Stimulated activated CD4-positive, alpha-beta T cell treated with anti-CD3 and anti-CD28 coated beads, Interleukin-15, amount 100 ng/mL, for 1 hour (primary cell): ENCODE measurements at places on chromosomes 12 and 14.
A peak's percentile ranks its signal among the peaks of the same experiment; 100 is the strongest.

- no peak for DNase-seq
Measured at GRCh38 chr14:95953111-95953724, 76.6 kb downstream of the TUNAR start.

- DNase-seq: no peak
Measured at GRCh38 chr14:48536318-48536717, 860.9 kb upstream of the MDGA2 start.

GRCh38 chr14:25516838-25517237 is 466.9 kb upstream of the STXBP6 start:
- no peak for DNase-seq

GRCh38 chr12:125125271-125125670 is 60.0 kb downstream of the AACS start:
- DNase-seq: no peak

- no peak for DNase-seq
Measured at GRCh38 chr12:91931111-91931510, 214.5 kb downstream of the BTG1 start.

- no peak for DNase-seq
Measured at GRCh38 chr12:75087654-75088053, 122.0 kb downstream of the KCNC2 start.

DNA sequence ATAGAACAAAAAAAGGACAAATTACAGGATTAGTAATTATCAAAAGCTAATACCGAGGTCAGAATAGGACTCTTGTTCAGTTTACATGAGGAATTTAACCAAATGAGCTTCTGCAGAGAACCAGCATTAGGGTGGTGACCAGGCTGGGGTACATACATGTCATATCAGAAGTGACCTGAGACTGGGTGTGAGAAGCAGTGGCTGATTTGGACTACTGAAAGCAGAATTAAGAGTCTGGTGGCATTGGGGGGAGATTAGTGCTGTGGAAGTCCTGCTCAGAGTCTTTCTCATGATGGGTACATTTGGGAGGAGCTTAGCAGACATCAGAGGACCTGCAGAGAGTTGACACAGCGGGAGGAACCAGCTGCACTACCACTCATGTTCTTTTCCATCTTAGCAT is 21.7 kb downstream of the TRAF3 start:
- no peak for DNase-seq

- no peak for DNase-seq
Measured at GRCh38 chr12:47004634-47005033, 74.8 kb upstream of the PCED1B start.

- DNase-seq: no peak
Measured at GRCh38 chr12:58731096-58731495, 189.2 kb downstream of the LRIG3 start.

DNA sequence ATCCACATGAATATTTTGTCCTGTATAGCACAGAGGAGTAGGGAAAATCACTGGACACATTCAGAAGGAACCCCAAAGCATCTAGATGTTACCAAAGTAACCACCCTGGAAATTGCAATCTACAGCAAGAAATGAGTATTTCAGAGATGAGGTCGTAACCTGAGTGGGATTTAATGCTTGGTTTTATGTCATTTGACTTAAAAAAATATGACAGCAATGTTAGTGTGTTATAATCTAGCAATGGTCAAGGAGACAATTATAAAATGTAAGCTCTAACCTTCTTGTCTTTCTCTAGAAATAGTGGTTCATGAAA is 256.6 kb downstream of the NAV3 start:
- DNase-seq: no peak

- no peak for DNase-seq
Measured at GRCh38 chr12:69066492-69067373, 133.8 kb upstream of the CPM start.

DNA sequence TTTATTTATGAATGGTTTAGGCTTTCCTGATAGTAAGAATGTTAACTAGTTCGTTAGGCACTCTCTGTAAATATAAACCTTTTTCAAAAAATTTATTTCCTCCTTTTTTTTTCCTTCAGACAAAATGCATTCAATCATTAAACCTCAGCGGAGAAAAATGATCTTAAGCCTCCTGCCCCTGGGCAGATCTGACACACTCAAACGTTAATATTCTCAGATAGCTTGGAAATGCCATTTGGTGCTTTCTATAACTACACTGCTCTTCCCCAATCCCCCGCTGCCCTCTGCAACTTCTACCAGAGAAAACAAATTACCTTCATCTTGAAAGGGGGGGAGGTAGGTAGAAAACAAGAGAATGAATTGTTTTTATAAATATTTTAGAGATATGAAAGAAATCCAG is 521.2 kb downstream of the MED13L start:
- no peak for DNase-seq

DNA sequence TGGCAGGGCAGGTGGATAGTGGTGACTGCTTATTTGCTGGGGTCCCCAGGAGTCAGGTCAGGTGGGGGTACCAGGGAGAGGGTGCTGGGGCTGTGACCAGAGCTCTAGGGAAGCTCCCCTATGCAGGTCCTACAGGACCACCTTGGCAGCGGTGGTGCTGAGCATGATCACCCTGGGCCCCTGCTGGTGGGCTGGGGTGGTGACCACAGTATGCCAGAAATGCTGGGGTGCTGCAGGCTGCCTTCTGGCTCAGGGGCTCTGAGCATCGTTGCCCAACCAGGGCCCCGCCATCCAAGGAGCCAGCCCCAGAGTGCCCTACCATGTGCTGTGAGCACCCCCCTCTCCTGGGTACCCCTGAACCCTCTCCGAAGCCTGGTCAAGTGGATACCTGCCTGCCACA is 17.5 kb upstream of the NUDT14 start:
- no peak for DNase-seq

DNA sequence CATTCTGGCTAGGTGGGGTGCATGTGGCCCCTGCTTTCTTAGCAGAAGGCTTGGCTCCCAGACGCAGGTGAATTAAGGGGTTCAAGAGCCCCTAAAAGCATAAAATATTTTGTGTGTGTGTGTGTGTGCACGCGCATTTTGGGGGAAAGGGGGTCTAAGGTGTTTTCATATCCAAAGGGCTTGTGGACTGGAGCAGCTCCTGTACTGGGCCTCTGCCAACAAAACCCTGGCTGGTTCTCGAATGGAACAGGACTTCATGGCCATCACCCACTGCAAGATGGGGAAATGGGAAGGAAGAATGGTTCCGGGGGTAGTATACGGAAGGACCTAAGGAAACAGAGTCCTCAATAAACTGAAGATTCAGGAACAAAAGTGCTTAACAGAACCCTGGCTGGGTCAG is 3.9 kb upstream of the ATN1 start:
- DNase-seq: no peak

GRCh38 chr14:54126947-54127346 is 170.3 kb upstream of the BMP4 start:
- no peak for DNase-seq

DNA sequence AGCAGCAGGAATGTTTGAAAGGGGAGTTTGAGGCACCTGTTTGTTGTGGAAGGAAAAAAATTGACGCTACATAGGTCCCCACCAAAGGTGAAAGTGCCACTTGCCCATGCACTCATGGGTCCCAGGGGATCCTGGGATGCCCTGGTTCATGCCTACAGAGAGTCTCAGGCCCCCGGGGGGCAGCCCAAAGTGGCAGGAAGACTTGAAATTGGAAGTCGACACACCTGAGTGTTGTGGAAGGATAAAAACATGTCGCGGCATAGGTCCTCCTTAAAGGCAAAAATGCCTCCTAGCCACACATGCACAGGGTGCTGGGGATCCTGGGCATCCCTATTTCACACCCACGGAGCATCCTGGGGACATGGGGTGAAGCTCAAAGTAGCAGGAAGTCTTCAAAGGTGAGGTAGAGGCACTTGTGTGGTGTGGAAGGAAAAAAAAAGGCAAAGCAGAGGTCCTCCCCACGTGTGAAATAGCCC is 576.1 kb downstream of the ALG10 start:
- no peak for DNase-seq

GRCh38 chr14:104116288-104116755 is 22.1 kb upstream of the KIF26A start:
- DNase-seq: no peak

DNA sequence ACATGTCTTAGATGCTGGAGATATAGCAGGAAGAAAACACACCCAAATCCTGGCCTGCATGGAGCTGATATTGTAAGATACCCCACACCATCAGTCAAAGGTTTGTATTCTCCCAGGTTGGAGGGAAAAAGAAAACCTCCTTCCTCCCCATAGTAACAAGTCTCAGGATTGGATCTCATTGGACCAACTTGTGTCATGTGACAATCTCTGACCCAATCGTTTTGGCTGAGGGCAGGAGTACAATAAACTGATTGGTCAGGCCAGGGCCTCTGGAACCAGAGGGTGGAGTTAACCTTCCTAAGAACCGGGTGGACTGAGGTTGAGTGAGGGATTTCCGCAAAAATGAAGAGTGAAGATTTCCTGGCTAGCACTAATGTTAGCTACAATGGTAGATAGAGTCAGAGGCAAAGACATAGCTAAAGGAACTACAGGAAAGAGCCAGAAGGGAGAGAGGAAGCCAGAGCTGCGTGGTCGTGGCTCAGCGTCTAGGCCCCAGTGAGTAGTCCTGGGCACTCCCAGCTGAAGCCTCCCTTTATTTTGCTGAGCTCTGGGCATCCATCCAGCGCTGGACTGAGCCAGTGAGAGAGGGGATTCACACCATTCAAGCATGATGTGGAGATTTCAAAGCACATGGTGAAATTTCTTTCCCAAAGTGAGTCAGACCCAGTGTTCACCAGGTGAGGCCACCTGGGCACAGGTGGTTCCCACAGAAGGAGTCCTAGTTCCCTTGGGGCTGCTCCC is 219.9 kb downstream of the AACS start:
- DNase-seq: no peak

DNA sequence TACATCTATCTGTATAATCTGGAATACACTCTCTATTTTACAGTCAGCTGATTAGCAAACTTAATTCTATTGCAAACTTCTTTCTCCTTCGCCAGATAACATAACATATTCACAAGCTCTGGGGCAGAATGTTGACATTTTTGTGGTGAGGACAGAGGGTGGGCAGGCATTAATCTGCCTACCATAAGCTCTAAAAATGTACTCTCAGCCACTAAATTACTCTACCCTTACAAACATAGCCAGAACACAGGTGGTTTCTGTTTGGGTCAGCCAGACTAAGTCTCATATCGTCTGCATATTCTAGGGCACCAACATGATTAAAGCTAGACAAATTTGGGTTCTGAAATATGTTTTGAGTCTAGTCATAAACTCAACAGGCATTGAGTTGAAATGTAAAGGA is 90.1 kb downstream of the SLC6A15 start:
- no peak for DNase-seq

GRCh38 chr14:91904483-91904882 is 37.1 kb upstream of the TC2N start:
- DNase-seq: no peak

DNA sequence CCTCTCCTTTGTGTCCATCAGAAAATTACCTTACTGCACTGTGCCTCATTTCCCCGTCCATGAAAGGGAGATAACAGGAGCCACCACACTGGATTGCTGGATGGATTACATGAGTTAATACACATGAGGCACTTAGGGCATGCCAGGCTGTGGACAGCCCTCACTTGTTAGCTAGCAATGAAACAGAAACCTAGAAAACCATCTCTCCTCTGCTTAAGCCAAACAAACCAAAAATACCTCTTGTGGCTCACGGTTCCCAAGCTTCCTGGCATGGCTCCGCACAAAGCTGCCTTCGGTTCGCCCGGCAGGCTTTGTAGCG is 660 bp upstream of the HCFC2 start:
- DNase-seq: peak; percentile 2

DNA sequence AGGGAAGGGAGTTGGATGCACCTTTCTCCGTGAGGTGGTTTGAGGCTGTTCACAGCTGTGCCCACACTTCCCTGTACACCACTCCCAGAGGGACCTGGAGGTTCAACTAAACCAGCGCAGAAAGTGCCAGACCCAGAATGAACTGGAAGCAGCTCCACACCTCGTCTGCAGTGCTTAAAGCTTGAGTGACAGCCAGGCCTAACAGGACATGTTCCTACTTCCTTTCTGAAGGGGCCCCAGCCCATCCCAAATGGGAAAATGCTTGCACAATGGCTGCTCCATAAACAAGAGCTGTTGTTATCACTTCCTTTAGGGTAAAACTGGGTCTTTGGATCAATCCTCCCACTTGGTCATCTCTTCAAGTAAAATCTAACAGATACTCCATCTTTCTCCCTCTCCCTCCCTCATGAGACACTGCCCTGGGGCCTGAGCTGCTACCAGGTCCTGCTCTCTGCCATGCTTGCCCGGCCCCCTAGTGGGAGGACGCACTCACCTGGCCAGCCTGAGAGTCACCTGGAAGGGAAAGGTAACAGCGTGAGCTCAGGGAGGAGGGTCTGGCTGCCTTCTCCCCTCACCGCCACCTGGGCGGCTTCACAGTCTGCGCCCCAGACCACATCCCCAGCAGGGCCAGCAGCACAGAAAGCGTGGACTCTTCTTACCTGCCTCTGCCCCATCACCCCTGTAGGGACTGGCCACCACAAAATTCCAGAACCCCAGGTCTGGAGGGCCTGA is 33.5 kb downstream of the ISCA2 start:
- no peak for DNase-seq

GRCh38 chr12:75961878-75962277 is 69.7 kb downstream of the PHLDA1 start:
- DNase-seq: no peak

- DNase-seq: no peak
Measured at GRCh38 chr14:42110167-42110566, 503.5 kb downstream of the LRFN5 start.
